ENCODE measurements at places on chromosomes 6 and 20.
A peak's percentile ranks its signal among the peaks of the same experiment; 100 is the strongest.

DNA sequence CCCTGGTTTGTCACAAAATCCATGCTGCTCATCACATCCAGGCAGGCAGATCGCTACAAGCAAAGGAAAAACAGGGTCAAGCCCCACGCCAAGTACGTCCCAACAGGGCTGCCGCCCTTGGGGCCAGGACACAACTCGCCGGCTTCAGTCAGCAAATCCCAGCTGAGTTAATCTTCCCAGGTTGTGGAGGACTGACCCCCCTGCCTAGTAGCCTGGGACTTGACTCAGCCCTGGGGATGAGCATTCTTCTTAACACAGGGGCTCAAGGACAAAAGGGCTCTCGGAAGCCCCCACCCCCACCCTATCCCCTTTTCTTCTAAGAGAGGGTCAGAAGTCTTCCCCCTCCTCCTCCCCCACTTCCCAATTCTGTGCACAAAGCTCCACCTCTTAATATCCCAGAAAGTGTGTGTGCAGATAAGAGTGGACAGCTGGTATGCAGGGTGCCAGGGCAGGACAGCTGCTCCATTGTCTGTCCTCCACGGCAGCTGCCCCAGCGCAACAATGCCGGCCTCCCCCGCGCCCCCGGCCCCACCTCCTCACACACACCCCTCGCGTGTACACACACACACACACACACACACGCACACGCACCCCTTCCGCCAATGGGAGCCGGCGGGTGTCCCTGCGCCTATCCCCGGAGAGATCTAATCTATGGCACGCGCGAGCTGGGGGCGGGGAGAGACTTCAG, 4.5 kb downstream of the DLL1 start:
- DNase-seq = no peak

GRCh38 chr6:154319231-154319858, 37.3 kb downstream of the IPCEF1 start:
- no peak for DNase-seq

GRCh38 chr20:32697608-32698007, 23.9 kb upstream of the C20orf203 start:
- no peak for DNase-seq

DNA sequence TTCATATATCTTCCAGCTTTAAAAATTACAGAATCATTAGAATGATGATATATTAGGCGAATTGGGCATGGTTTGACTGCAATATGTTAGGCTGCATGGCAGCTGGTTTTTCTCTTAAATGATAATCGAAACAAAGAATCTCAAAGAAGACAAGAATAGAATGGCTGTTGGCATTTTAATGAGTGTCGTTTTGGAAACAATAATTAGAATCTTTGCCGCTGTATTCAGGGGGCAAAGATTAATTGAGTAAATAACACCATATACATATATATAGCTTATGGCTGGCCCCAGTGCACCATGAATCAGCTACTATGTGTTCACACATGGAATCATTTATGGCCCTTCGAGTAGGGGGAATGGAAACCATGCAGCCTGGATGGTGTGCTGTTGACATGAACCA, 216.2 kb downstream of the RNF144B start:
- DNase-seq = no peak

DNA sequence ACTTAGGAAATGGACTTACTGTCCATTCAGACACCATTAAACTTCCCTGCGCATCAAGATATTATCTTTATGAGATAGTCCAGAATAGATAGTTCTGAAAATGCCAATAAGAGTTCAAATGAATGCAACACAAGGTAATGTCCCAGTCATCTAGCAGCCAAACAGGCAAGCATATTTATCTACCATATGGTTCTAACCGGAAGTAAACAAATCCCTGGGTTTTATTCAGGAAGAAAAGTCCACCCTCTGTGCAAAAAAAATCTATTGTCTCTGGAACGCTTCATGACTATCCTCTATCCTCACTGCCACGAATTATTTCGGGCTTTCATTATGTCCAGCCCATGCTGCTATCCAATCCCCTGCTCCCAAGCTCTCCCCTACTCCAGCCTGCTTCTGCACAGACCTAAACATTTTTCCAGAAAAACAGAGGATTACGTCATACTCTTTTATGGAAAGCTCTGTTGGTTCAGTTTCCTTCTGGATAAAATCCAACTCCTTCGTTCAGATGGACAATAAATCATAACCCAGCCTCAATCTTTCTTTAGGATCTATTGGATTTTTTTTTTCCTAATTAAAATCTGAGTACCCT, 11.4 kb downstream of the PPIL6 start:
- DNase-seq = no peak

- peak; percentile 88 for DNase-seq
Measured at GRCh38 chr6:44266347-44266746, 996 bp upstream of the NFKBIE start.

DNA sequence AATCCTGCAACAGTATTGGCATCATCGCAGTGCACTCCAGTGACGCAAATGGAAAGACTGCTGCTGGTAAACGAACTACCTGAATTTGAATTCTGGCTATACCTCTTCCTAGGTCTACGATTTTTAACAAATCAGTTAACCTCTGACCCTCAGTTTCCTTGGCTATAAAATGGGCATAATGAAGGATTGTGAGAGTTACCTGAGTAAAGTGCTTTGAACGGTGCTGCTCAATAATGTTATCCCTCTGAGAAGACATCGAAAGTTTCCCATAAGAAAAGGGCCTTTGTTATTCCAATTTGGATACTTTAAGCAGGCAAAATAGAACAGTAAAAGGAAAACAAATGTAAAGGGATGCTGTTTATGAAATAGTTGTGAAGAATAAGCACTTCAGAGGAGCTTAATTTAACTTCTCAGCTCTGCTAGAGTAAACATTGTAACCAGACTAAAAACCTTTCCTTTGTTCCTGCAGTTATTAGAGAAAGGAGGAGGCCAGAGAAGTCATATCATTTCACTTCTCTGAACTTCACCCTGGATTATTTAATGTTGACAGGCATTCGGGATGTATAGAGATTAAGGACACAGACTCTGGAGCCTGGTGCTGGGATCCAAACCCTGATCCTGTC, 5.8 kb downstream of the SGK1 start:
- DNase-seq = no peak

DNA sequence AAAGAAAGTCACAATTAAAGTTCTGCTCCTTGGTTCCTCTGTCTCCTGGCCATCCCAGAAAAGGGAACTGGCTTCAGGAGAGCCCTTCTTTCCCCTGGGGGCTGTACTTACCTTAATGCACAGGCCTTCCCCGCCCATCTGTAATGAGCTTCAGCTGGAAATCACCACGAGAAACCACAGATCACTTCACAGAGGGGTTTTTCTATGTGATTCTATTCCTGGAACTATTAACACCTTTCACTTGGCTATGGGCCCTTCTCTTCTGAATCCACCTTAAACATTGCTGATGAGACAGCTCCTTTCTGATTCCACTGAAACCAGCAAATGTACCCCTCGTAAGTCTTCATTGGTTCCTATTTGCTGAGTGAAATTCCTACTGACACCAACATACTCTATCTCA, 80.7 kb downstream of the FOXF2 start:
- DNase-seq = peak; percentile 63

- DNase-seq = peak; percentile 22
Measured at GRCh38 chr20:23200914-23201313, 114.8 kb upstream of the CD93 start.

DNA sequence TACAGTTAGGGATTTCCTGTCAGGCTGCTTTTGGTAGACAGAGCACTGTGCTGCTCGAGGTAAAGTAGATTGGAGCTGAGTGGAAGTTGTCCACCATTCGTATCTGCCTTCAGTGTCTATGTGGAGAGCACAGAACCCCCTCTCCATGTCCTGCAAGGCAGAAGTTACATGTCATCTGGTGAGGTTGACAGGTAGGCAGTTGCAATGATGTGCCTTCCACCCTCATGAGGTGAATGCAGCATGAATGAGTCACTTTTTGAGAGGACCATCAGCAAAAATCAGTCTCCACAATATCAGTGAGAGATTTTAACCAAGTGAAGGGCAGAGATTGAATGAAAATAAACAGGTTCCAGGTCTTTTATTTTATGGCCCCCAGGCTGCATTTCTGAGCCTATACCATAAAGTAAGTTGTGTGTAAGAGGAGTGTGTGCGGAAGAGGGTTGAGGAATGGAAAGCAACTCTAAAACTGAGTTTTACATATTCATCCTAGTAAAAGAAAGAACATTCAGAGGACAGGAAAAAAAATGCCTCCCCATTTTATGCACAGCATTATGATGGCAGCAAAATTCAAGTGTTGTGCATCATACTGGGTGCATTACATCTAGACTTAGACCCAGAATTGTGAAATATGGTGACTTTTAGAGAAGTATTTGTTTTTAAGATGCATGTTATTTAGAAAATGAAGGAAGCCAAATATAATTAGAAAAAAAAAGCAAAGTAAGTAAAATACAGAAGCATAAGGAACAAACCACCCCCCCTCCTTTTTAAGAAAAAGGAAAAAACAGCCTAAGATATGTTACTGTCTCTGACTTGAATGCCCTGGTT, 15.8 kb downstream of the TRAPPC3L start:
- DNase-seq = no peak

- DNase-seq = no peak
Measured at GRCh38 chr20:54340206-54340605, 132.3 kb downstream of the PFDN4 start.

DNA sequence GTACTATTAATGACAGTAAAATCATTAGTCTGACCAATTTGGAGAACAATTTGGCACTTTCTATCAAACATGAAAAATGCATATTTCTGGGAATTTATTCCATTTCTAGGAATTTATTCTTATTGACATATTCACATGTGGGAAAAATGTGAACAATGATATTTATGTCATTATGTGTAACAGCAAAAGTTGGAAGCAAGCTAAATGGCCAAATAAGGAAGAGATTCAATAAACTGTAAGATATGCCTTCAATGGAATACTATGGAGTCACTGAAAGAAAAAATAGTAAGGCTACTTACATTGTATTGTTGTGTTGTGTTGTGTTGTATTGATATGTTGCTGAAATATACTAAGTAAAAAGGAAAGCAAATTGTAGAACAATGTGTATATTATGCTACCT, 100.5 kb upstream of the EDN1 start:
- no peak for DNase-seq

DNA sequence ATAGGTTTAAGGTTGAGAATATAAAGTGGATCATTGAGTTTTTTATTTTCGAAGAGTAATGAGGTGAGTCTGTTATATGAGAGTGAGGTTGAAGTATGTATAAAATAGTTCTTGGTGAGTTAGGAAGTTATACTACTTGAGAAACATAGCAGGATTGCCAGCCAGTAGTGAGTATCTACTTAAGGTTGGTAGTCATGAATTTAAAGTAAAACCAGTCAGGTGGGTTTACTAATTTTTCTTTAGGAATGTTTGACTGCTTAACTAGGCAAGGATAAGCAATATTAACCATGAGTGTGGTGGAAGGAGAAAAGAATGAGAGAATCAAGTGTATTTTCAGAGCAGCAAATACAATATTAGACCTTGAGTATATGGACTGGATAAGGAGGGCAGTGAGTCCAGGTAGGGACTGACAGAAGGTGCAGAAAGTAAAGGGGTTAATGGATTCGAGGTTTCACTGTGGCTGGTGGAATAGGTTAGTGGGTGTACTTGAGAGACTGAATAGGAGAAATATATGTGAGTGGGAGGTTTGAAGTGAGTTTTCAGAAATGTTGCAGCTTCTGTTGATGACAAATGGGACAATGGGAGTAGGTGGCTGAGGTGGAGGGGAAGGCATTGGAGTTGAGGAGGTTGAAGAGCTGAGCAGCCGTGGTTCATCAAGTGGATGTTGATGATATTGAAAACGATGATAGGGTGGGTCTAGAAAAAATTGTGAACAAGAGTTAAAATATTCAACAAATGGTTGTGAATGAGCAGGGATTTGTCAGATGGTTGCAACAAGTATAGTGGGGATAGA, 232.5 kb upstream of the ASCC3 start:
- DNase-seq = no peak

- no peak for DNase-seq
Measured at GRCh38 chr6:54729716-54730115, 116.9 kb upstream of the FAM83B start.

DNA sequence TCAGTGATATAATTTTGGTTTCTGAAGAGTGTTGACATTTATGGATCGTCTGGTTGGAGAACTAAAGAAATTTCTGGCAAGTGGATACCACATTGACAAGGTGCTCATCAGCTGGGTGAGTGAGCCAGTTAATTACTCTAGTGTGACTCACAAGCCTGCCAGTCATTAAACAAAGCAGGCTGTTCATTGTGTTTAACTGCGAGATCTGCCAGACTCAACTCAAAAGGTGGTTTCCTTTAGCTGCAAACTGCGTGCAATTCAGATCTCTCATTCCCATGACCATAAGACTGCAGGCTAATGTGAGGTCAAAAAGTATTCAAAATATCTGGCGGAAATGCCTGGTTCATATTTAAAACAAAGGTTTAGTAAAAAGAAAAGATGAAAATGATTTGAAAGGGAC, 32.5 kb upstream of the IYD start:
- peak; percentile 12 for DNase-seq

DNA sequence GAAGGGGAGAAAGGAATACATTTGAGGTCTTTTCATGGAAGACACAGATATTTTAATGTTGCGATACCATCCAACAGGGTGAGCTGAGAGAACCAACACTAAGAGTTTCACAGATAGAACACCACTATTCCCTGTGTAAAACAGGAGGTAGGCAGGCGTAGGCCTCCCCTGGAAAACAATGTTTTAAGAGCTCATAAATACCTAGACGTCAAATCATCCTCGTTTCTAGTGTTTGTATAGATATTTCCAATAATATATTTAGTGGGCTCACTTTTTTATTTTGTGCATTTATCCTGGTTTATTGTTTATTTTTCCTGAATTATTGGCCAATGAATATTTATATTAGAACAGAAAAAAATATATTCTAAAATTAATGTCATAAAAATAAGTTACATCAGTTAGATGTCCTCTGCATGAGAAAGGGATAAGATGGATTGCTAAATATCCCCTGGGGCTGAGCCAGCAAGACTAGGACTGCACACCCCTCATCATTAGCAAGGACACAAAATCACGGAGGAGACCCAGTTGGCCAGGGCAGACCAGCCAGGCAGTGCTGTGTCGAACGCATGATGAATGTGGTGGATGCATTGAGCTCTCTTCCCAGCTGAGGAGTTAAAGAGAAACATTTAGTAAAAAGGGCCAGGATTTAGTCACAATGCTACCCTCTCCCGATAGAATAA, 380.5 kb downstream of the C6orf118 start:
- no peak for DNase-seq

DNA sequence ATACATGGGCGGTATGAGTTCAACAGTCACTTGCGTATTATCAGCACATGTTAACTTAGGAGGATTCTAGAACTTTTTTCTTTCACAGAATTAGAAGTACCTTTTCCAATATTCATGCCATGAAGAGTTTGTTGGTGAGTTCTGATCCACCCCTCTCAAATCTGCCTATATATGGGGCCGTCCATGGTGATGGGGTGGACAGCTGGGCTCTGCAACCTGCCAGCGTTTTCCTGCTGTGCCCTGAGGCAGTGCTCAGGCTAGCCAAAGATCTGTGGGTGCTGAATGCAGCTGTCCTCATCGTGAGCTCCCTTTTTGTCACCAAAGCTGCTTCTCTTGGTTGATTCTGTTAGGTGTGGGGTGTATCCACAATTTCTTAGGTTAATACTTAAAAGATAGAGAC, 88.7 kb downstream of the THBS2 start:
- no peak for DNase-seq

GRCh38 chr6:29647927-29648642, 8.8 kb upstream of the MOG start:
- DNase-seq = no peak
